IPS DF 6.9 (cell line): ENCODE measurements at places on chromosomes 2 and 18.

DNA sequence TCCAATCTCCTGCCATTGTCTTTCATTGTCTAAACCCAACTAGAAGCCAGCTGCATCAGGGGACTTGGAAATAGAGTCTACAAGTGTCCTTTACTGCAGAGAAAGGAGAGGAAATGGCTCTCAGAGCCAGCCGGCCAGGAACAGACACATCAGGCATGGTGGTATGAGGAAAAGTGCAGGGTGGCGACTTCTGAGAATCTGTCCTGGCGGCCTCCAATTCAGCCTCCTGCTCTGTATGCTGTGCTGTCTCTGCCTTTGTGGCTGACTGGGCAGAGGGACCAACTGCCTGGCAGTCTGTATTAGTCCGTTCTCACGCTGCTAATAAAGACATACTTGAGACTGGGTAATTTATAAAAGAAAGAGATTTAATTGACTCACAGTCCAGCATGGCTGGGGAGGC, 36.8 kb upstream of the AQP4 start:
- DNase-seq: no peak

- no peak for DNase-seq
Observed at GRCh38 chr18:68740966-68741365, 26.1 kb upstream of the TMX3 start.

DNA sequence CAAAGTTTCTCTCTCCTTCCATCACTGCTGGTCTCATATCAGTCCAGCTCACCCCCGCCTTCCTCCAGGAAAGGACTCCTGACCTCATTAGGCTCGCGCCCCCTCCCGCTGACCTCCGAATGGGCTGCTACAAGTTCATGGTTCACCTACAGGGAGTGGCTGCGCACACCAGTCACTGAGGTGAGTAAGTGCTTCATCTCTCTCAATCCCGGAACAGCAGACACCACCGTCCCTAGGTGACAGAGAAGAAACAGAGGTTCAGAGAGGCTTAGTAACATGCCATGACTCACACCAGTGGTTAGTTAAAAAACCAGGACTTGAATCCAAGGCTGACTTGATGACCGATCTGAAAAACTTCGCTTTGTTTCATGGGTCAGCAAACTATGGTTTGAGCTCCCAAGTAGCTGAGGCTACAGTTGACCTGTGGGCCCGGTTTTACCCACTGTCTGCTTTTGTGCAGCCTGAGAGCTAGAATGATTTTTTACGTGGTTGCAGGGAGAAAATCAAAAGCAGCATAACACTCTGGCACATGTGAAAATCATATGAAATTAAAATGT, 42.0 kb downstream of the ZFP36L2 start:
- DNase-seq: no peak

GRCh38 chr18:67875060-67875459, 358.5 kb upstream of the DSEL start:
- no peak for DNase-seq

DNA sequence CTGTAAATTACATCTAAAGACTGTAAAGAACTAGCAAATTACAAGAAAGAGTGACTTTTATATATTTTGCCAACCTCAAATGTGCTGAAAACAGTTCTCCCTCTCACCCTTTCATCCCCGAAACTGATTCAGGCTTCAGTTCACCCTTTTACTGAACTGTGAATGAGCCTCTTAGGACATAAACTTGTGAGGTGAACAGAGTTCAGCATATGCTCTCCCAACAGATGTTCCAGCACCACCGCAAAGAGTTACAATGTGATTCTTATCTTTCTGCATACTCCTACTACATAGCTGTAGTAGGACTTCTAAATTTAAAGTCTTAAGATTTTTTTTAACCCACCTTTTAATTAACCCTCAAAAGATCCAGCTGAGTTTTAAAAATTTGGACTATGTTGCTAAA, 1.2 kb upstream of the ZCCHC2 start:
- DNase-seq: no peak

DNA sequence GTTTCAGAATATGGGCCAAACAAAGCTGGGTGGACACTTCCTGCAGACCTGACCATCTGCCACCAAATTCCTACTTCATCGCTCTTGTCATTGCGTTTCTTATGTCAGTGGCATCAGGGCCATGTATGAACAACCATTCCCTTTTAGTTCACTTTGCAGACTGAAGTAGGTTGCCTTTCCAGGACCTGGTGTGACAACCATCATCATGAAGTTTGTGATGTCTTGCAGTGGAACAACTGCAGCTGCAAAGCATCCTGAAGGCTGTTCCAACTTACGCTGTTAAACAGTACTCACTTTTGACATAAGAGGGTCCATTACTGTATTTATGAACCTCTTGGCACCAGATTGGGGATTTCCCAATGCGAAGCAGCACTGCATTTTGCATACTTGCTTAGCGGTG, 511.6 kb downstream of the ARHGAP15 start:
- no peak for DNase-seq
